ENCODE measurements at places on chromosomes 2 and 18.

DNA sequence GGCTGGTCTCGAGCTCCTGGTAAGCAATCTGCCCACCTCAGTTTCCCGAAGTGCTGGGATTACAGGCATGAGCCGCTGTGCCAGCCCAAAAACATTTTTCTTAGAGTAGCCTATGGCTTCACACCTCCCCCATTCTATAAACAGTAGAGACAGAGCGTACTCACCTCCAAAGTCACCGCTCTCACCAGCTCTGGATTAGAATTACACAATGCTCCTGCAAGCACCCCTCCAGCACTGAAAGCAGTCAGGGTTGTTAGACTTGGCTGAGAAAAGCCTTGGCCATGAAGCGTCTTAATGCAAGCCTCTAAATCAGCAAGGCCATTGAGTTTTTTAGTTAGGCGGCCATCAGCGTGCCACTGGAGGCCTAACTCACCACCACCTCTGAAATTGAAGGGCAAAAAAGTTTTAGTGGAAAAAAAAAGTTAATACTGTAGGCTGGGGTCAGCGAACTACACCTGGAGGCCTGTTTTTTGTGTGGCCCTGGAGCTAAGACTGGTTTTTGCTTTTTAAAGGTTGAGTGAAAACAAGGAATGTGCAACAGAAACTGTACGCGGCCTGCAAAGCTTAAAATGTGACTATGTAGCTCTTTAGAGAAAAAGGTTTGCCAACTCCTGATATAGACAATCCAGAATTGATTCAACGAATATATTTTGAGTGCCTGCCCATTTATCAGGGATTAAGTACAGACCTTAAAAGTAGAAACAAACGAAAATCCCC lies 34.6 kb downstream of the PREPL start:
- DNase-seq: no peak

DNA sequence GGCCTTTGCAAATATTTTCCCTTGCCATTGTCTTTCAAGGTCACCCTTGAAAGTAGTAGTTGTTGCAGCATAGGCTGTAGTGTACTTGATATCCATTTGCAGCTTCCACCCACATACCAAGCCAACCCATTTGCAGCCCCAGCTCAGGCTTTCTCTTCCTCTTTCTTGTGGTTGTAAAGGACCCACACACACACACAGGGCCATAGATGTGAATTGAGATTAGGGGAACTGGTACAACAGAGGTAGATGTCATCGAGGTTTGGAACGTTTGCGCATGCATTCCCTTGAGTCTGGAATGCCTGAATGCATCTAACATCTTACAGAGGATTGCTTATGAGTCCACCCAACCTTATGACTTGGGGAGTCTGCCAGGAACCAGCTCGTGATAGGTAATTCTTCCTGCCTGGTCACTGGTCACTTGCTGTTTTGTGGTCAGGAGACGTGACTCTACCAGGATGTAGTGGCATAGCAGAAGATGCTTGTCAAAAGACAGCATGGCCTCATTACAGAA lies 91.9 kb downstream of the MRPS9 start:
- DNase-seq: no peak

DNA sequence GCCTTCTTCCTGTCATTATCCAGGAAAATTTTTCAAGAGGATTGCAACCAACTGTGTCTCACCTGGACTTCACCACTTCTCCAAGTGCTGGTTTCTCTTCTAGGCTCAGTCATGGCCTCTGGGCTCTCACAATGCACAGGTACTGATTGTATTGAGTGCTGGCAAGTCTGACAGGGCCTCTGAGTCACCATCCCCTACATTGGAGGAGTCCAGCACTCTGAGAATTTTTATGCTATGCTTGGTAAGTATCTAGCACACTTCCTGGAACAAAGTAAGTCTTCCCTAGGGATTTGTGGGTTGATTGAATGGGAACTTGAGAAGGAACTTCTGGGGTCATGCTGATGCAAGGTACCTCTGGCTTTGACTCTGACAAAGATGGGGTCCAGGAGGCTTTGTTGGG lies 147.2 kb upstream of the CELF4 start:
- DNase-seq: no peak

GRCh38 chr2:99905636-99906035 lies 236.8 kb downstream of the AFF3 start:
- no peak for DNase-seq

DNA sequence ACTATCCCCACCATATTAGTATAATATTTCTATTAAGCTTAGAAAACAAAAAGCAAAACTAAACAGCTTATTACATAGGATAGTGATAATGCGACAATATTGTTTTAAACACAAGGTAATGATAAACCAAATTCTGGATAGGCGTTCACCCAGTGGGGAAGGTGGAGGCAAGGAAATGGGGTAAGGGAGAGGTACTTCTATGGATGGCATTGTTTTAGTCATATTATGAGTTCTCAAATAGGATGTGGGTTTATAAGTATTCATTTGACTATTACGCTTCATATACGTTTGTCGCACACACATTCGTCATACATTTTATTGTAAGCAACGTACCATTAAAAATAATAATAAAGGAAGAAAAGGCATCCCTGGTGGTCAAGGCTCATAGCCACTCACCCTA lies 88.8 kb upstream of the DNMT3A start:
- DNase-seq: no peak

DNA sequence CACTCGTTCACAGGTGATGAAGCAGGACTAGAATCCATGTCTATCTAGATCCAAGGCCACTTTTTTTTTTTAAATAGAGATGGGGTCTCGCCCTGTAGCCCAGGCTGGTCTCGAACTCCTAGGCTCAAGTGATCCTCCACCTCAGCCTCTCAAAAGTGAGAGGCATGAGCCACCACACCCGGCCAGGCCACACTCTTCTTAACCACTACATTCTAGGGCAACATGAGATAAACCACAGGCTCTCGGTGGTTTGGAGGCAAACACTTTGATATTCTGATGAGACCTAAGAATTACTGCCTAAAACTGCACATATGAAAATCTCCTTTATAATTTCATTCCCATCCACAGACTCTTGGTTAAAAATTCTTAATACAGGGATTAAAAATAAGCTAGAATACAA lies 51.8 kb downstream of the USP34 start:
- no peak for DNase-seq

- no peak for DNase-seq
Observed at GRCh38 chr2:175234153-175234552, 52.6 kb upstream of the ATP5MC3 start.

DNA sequence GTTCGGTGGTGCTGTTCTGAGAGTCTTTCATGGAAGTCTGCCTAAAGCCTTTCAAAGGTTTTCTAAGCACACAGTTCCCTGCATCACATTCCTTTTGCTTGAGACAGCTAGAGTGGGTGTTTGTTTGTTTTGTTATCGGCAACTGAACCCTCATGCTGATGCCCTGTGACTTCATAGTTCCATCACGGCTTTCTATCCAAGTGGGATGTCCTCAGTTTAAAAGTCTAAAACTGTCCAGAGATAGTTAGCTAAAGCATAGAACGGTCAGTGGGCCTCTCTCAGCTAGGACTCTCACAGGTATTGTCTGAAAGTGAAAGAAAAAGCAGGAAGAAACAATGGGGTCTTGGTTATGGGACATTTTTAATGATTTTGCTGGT lies 337.3 kb downstream of the OSR1 start:
- DNase-seq: no peak

DNA sequence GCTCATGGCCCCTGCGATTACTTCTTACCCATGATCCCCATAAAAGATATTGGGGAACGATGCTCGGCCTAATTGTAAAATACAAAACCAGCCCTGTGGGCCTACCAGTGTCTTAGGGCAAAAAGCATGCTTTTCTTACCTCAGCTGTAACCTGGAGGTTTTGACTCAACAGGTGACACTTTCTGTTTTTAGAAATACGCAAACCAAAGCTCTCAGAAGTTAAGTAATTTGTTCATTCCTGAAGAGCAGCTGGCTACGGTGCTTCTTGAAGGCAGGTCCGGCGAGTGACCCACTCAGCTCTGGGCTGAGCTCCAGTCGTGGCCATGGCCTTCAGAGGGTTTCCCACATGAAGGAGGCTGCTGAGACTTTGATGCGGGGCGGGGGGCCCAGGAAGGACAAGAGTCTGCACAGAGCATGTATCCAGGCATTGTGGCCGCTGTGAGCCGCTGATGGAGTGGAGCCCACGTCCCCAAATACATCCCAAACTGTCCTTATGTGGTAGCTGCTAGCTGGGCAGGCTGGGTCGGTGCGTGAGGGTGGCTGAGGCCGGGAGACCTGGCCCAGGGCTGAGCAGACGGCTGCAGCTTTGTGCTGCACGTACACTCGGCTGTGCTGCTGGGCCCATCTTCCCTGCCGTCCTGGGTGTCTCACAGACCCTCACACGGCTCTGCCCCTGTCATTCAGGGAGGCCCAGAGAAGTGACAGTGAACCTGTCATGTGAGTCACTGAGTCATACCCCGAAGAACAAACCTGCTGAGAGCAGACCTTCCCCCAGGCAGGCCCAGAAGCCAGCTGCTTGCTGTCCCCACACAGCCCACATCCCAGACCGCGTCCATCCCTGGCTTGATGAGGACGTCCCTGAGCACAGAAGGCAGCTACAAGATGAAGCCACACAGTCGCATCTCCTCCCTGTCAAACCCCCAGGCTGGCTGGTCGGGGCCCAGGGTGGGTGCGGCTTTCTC lies 34.1 kb downstream of the ITGB1BP1 start:
- DNase-seq: no peak

GRCh38 chr2:32671885-32672533 lies 44.2 kb downstream of the TTC27 start:
- DNase-seq: no peak

GRCh38 chr2:154280543-154280942 lies 408.8 kb downstream of the GALNT13 start:
- no peak for DNase-seq

DNA sequence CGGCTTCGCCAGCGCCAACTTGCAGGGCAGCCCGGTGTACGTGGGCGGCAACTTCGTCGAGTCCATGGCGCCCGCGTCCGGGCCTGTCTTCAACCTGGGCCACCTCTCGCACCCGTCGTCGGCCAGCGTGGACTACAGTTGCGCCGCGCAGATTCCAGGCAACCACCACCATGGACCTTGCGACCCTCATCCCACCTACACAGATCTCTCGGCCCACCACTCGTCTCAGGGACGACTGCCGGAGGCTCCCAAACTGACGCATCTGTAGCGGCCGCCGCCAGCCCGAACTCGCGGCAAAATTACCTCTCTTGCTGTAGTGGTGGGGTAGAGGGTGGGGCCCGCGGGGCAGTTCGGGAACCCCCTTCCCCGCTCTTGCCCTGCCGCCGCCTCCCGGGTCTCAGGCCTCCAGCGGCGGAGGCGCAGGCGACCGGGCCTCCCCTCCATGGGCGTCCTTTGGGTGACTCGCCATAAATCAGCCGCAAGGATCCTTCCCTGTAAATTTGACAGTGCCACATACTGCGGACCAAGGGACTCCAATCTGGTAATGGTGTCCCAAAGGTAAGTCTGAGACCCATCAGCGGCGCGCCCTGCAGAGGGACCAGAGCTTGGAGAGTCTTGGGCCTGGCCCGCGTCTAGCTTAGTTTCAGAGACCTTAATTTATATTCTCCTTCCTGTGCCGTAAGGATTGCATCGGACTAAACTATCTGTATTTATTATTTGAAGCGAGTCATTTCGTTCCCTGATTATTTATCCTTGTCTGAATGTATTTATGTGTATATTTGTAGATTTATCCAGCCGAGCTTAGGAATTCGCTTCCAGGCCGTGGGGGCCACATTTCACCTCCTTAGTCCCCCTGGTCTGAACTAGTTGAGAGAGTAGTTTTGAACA lies 15.1 kb downstream of the HOXD3 start:
- no peak for DNase-seq

GRCh38 chr18:27673861-27674260 lies 488.8 kb upstream of the CHST9 start:
- no peak for DNase-seq

GRCh38 chr2:61173116-61173515 lies 11.1 kb downstream of the C2orf74 start:
- DNase-seq: no peak

DNA sequence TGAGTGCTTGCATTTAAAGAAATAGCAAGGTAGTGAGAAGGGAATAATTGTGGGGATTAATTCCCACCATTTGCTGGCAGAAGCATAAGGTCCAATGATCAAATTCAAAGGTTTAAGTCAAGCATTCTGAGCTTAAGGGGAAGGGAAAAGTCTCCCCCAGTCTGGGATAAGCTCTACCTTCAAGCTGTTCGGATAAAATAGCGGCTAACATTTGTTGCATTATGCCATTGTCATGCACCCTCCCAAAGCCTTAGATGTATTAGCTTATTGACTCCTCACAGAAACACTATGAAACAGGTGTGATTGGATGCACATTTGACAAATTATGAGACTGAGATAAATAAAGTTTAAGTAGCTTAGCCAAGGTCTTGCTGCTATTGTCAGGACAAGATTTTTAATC lies 52.2 kb upstream of the TGIF1 start:
- no peak for DNase-seq

DNA sequence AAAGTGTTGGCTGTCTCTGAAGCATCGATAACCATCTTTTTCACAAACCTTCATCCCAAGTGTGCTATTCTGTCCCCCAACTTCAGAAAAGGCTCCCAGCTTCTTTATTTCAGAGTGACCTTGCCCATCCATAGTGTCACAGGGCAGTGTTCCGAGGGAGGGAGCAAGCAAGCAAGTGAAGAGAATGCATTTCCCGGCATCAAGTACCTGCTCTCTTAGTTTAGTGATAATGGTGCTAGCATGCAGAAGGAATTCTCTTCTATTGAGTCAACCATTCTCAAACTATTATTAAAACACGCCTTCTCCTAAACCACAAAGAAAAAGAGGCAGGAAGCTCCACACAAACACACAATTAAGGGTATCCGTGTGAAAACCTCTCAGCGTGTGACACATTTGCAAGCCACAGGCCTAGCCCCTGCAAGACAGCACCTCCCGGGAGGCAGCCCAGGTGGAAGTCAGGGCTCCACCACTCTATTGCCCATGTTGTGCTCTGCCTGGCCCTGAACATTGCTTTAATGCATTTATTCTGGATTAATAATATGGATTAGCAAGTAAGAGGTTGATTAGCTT lies 504.9 kb downstream of the GALR1 start:
- DNase-seq: no peak

DNA sequence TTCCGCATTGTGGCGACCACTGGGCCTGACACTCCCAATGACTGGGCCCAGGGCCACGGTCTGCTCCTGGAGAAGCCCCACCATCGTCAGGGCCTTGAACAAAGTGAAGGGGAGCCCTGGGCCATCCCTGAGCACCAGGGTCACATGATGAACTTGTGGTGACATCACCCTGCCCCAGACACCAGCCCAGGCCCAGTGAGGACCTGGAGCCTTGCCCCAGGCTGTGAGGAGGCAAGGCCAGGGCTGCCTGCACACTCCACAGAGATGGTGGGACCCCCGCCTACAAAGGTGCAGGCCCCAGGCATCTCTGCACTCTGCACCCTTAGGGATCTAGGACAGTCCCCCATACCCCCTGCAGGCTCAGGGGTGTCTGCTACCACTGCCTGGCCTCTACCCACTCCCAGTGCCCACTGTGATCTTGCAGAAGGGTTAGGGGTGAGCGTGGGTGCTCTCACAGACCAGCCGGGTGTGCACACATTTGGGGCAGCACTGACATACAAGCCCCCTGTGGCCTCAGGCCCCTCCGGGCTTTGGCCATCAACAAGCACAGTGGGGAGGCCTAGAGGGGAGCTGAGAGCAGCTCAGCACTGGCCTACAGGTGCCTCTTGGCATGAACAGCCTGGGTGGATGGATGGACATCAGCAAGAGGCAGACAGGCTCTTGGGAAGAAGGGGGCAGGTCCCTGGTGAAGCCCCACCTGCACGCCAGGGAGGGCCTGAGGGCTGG lies 624.0 kb upstream of the LRRTM4 start:
- no peak for DNase-seq

Data from GM19239 (cell line).